GM23248 (cell line): ENCODE measurements at places on chromosomes 1 and 21. TPM values are rescaled to one million over a fixed set of nuclear protein-coding genes. Genes with fewer than 3 reads are reported as not detected.

ACKR1 gene
- total RNA-seq = not detected in 2 replicates

MEGF6 gene
- total RNA-seq = 108 and 129 TPM in 2 replicates

TTC4 gene
- 20.4 and 27.1 TPM in 2 replicates for total RNA-seq

DNA sequence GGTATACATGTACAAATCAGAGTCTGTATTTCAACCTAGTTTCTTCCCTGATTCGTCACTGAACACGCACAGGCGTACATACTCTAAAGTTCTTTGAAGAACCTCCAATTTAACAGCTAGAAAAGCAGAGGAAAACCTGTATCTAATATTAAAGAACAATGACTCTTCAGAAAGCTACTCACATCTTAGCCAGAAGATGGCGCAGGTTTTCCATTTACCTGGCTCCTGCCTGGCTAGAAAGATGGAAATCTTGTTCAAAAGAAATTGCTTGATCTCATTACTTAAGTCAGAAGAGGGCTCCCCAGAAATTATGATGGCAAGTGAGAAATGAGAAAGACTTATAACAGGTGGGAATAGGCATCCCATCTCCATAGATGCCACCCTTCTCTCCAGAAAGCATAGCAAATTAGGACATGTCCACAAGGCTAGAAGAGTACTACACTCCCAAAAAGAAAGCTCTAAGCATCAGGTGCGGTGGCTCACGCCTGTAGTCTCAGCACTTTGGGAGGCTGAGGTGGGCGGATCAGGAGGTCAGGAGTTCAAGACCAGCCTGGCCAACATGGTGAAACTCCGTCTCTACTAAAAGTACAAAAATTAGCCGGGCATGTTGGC lies 19.0 kb upstream of the L1TD1 start:
- peak; percentile 71 for DNase-seq

FABP3 gene
- 0.51 and 2.1 TPM in 2 replicates for total RNA-seq

GRCh38 chr1:228937851-228938536 lies 202.7 kb downstream of the RHOU start:
- no peak for DNase-seq

TPTE gene
- total RNA-seq = not detected in 2 replicates
